ENCODE measurements at places on chromosomes 11 and 22. TPM values are rescaled to one million over a fixed set of nuclear protein-coding genes. Genes with fewer than 3 reads are reported as not detected.

The ACCS gene
- 30.8 TPM for total RNA-seq

The PAK1 gene
- 125 TPM for total RNA-seq

The DNHD1 gene
- 17.7 TPM for total RNA-seq

The MYOD1 gene
- not detected for total RNA-seq

The PRR33 gene
- not detected for total RNA-seq

The YPEL4 gene
- 0.39 TPM for total RNA-seq

The SPTBN2 gene
- total RNA-seq: 6.3 TPM

The LTO1 gene
- 21.8 TPM for total RNA-seq

The HSPB2 gene
- 4.8 TPM for total RNA-seq

Data from mucosa of descending colon (tissue), 3 donors.